ENCODE measurements at places on chromosomes 2 and 18.

DNA sequence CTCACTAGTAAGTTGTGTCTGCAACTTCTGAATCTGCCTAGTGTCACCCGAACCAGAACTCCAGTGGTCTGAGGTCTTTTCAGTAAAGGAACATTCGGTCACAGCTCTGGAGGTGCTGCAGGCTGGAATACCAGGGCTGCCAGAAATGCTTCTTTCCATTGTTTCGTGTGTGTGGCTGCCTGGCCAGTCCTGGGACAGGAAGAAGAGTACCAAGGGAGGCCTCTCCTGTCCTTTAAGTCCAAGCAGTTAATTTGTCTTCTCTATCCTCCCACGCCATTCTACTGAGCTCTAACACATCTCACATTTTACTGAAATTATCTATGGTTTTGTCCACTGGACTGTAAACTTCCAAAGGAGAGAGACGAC is 196.0 kb downstream of the LNPK start:
- no peak for DNase-seq

DNA sequence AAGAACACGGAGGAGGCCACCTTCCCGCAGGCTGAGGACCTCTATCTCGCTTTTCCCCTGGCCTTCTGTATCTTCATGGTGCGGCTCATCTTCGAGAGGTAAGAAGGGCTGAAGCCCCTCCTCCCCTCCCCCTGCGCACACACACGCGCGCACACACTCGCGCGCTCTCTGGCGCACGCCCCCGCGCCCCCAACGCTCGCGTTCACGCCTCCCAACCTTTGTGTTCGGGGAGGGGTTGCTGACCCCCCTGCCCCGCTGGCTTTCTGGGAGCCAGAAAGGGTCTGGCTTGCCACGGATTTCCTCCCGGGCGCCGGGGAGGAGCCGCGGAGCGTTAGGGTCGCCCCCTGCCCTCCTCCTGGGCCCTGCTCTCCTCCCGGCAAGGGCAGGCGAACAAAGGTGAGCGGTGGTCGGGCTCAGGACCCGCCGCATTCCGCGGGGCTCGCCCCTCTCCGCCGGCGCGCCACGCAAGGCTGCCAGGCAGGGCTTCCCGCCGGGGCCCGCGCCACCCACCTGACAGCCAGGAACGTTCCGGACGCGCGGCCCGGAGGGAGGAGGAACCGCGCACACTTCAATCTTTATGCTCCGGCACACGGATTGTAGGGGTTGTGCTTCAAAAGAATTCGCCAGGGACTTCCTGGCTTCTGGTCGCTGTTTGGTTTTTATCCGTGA is 583 bp downstream of the CERS6 start:
- no peak for DNase-seq

- DNase-seq: no peak
Observed at GRCh38 chr2:45096996-45097395, 87.7 kb upstream of the SIX2 start.

DNA sequence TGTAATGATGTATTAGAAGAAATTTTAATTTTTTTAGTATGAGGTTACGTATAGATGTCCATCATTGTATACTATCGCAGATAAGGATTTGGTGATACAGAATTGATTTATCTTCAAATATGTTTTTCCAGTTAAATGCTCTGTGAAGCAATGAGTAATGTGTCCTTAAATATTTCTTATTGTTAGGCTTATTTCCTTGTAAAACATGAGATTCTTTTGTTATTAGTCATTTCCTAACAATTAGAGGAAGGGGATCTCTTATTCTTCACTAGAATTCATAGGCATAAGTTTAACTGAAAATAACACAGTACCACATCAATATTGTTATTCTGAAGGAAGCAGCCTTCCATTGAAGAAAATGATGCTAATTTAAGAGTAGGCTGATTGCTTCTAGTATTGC is 15.5 kb upstream of the OTX1 start:
- no peak for DNase-seq
